ENCODE measurements at places on chromosomes 1 and 21. TPM values are rescaled to one million over a fixed set of nuclear protein-coding genes. Genes with fewer than 3 reads are reported as not detected.

The TXNIP gene
- 269 TPM for total RNA-seq

The CDCA8 gene
- total RNA-seq: 25.7 TPM

The GJC2 gene
- not detected for total RNA-seq

The ADAM30 gene
- total RNA-seq: not detected

The RPE65 gene
- total RNA-seq: not detected

The MIXL1 gene
- total RNA-seq: 20.8 TPM

DNA sequence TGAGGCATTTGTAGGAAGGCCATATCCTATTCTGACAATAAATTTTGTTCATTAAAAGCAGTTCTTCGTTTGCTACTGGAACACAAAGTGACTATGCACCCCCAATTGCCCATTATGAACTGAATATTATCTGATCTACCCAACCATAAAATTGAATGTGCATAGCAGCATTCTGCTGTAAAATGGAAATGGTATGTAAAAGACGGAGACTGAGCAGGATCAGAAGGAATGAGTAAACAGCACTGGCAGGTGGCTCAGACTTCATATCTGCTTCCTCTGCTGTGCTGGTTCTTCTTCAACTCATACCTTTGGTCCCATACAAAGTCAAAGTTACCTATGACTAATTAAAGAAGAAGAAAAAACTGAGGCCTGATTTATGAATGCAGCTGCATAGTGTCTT is 339.5 kb downstream of the PLA2G4A start:
- no peak overlapping the region for H3K4me3 ChIP-seq
- no peaks in the 10 kb centered on the region for H3K4me1 ChIP-seq
- no peaks in the 10 kb centered on the region for H3K27me3 ChIP-seq

GRCh38 chr1:24720152-24720551 is 25.1 kb upstream of the CLIC4 start:
- no peak for DNase-seq
- no peaks in the 10 kb centered on the region for H3K36me3 ChIP-seq
- no peak overlapping the region for H3K27ac ChIP-seq
- H3K4me3 ChIP-seq: no peak overlapping the region
- no peaks in the 10 kb centered on the region for H3K27me3 ChIP-seq

DNA sequence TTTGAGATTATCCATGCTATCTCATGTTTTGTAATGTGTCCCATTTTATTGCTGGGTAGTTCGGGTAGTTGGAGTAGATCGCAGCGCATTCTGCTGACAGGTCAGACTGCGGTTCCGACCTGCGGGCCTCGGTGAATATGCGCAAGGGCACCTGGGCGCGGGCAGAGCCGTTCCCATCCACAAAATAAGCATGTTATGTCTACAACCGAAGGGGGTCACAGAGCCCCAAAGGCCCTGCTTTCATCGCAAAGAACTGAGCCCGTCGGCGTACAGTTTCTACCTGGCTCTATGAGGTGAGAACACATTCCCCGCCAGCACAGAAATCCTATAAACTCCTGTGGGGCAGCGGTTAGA is 88.4 kb downstream of the PRKAB2 start:
- H3K4me1 ChIP-seq: peaks cover 13% of the 10 kb centered on the region
- peak overlapping the region; percentile 69 for H3K4me3 ChIP-seq
- no peak for DNase-seq
- H3K36me3 ChIP-seq: no peaks in the 10 kb centered on the region

- H3K36me3 ChIP-seq: no peaks in the 10 kb centered on the region
- H3K4me3 ChIP-seq: no peak overlapping the region
- DNase-seq: no peak
- H3K4me1 ChIP-seq: no peaks in the 10 kb centered on the region
Measured at GRCh38 chr1:211198880-211199279, 60.3 kb upstream of the RCOR3 start.

GRCh38 chr1:228818928-228819630 is 83.8 kb downstream of the RHOU start:
- H3K36me3 ChIP-seq: no peaks in the 10 kb centered on the region
- H3K4me1 ChIP-seq: no peaks in the 10 kb centered on the region
- H3K4me3 ChIP-seq: no peak overlapping the region

GRCh38 chr1:157652859-157653493 is 47.6 kb downstream of the FCRL3 start:
- peak overlapping the region; percentile 41 for H3K4me3 ChIP-seq
- peak overlapping the region; percentile 97 for H3K27ac ChIP-seq
- no peaks in the 10 kb centered on the region for H3K27me3 ChIP-seq
- DNase-seq: peak; percentile 95
- no peaks in the 10 kb centered on the region for H3K36me3 ChIP-seq
- peaks cover 49% of the 10 kb centered on the region for H3K4me1 ChIP-seq

DNA sequence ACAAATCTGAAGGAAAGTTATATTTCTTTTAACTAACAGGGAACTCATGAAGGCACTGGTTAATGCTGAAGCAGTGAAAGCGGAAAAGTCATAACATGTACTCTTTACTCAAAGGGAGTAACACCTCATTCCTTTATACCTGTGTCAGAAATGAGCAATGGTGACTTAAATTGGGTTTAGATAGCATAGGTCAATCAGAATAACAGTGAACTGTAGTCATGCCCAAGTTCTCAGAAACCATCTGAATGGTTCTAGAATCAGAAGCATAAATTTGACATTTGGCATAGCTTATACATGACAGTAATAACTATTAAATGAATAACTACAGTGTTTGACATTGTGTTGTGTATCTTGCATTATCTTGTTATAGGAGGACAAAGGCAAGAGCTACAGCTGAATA is 382.0 kb downstream of the NUF2 start:
- DNase-seq: no peak
- no peaks in the 10 kb centered on the region for H3K4me1 ChIP-seq
- no peak overlapping the region for H3K27ac ChIP-seq
- no peaks in the 10 kb centered on the region for H3K36me3 ChIP-seq

- H3K4me1 ChIP-seq: no peaks in the 10 kb centered on the region
- H3K27ac ChIP-seq: no peak overlapping the region
- no peaks in the 10 kb centered on the region for H3K36me3 ChIP-seq
- H3K27me3 ChIP-seq: no peaks in the 10 kb centered on the region
Measured at GRCh38 chr1:154752273-154753030, 117.6 kb downstream of the KCNN3 start.

DNA sequence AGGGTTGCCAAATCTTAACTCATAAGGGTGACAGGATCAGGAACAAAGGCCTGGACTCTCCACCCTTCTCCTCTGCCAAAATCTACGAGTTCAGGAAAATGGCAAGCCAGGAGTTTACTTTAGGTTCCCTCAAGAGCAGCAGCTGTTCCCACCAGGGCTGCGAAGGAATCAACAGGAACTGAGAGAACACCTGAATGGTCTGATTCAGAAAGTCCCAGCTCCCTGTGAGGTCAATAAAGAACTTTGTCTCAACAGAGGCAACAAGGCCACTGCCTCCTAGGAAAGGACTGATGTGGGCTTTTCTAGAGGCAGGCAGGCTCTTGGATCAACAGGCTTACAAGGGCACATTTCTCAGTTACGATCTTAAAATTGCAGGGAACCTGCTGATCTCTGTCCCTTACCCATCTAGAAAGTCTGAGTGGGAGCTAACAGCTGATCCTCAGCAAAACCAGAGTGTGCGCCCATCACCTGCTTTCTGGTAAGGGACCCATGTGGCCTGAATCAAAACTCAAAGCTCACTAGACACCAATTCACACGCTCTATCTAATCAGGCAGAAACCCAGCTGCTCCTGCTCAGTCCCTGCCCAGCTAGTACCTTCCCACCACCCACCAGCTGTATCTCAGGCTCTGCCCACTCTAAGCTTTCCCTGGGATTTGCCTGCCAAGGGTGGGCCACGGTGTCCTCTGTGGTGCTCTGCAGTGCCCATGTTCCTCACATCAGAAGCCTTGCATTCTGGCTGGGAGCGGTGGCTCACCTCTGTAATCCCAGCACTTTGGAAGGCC is 83.1 kb downstream of the CAPZB start:
- no peak overlapping the region for H3K27ac ChIP-seq
- H3K36me3 ChIP-seq: no peaks in the 10 kb centered on the region
- no peak for DNase-seq
- no peaks in the 10 kb centered on the region for H3K27me3 ChIP-seq
- H3K4me3 ChIP-seq: no peak overlapping the region

- peak; percentile 53 for DNase-seq
- H3K4me1 ChIP-seq: peaks cover 41% of the 10 kb centered on the region
- H3K36me3 ChIP-seq: no peaks in the 10 kb centered on the region
- no peak overlapping the region for H3K27ac ChIP-seq
- H3K27me3 ChIP-seq: peaks cover 5% of the 10 kb centered on the region
Measured at GRCh38 chr1:244050014-244050834, 859 bp upstream of the ZBTB18 start.

- DNase-seq: no peak
- no peak overlapping the region for H3K27ac ChIP-seq
- H3K36me3 ChIP-seq: no peaks in the 10 kb centered on the region
- H3K4me1 ChIP-seq: no peaks in the 10 kb centered on the region
- no peak overlapping the region for H3K4me3 ChIP-seq
- H3K27me3 ChIP-seq: no peaks in the 10 kb centered on the region
Measured at GRCh38 chr21:45471525-45472221, 66.7 kb downstream of the COL18A1 start.
